Karpas-422 (cell line): ENCODE measurements at places on chromosomes 3 and 15. TPM values are rescaled to one million over a fixed set of nuclear protein-coding genes. Genes with fewer than 3 reads are reported as not detected.

- H3K36me3 ChIP-seq = no peaks in the 10 kb centered on the region
- no peaks in the 10 kb centered on the region for H3K4me1 ChIP-seq
- no peak overlapping the region for H3K4me3 ChIP-seq
Measured at GRCh38 chr3:142618917-142619461, 22.8 kb downstream of the PLS1 start.

DNA sequence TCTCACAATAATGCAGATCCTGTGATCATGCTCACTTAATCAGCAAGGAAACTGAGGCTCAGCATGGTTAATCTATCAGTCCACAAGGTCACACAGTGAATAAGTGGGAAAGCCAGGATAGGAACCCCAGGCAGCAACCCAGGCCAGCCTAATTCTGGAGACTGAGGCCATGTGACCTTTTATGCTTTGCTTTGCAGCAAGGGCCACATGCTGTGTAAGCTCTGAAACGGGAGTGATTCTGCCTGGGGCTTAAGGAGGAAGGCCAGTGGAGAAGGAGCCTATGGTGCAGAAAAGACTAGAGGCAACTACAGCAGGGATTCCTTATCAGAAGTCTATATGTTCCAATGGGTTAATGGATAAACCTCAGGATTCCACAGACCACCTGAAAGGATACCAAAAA is 157.6 kb upstream of the PPP2R3A start:
- H3K4me3 ChIP-seq = no peak overlapping the region
- no peaks in the 10 kb centered on the region for H3K36me3 ChIP-seq
- no peak overlapping the region for H3K27ac ChIP-seq
- DNase-seq = no peak
- H3K27me3 ChIP-seq = no peaks in the 10 kb centered on the region
- H3K4me1 ChIP-seq = no peaks in the 10 kb centered on the region

GRCh38 chr3:101484805-101485620 is 28.0 kb downstream of the SENP7 start:
- peaks cover 10% of the 10 kb centered on the region for H3K4me1 ChIP-seq
- H3K36me3 ChIP-seq = no peaks in the 10 kb centered on the region
- DNase-seq = no peak
- H3K27ac ChIP-seq = no peak overlapping the region
- H3K4me3 ChIP-seq = no peak overlapping the region
- no peaks in the 10 kb centered on the region for H3K27me3 ChIP-seq

The TMEM266 gene
- total RNA-seq = not detected in 2 replicates

DNA sequence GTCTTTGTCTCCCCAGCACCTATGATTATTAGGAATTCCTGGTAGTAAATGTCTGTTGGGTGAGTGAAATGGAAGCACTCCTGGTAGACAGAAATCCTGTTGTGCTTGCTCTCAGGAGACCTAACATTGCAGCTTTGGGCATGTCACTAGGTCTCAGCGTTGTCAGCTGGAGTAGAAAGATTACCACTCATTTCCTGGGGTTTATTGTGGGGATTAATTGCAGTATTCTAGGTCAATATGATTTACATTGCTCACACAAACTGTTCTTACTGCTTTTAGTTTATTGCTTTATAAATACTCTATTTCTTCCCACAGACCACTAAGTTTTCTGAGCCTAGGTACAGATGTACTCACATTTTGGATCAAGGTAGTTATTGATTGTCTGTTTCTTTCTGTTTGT is 5.1 kb downstream of the TSEN2 start:
- DNase-seq = no peak
- no peak overlapping the region for H3K4me3 ChIP-seq
- peaks cover 17% of the 10 kb centered on the region for H3K4me1 ChIP-seq
- no peak overlapping the region for H3K27ac ChIP-seq

- DNase-seq = no peak
- H3K4me3 ChIP-seq = no peak overlapping the region
- no peaks in the 10 kb centered on the region for H3K36me3 ChIP-seq
- no peak overlapping the region for H3K27ac ChIP-seq
- H3K27me3 ChIP-seq = no peaks in the 10 kb centered on the region
Measured at GRCh38 chr3:50164984-50165909, 10.1 kb downstream of the SEMA3F start.

GRCh38 chr3:134068429-134068828 is 38.7 kb upstream of the SLCO2A1 start:
- H3K36me3 ChIP-seq = no peaks in the 10 kb centered on the region
- H3K27ac ChIP-seq = no peak overlapping the region
- no peak overlapping the region for H3K4me3 ChIP-seq

- no peak overlapping the region for H3K4me3 ChIP-seq
- DNase-seq = no peak
- no peaks in the 10 kb centered on the region for H3K4me1 ChIP-seq
Measured at GRCh38 chr15:77479015-77479414, 58.3 kb downstream of the HMG20A start.

DNA sequence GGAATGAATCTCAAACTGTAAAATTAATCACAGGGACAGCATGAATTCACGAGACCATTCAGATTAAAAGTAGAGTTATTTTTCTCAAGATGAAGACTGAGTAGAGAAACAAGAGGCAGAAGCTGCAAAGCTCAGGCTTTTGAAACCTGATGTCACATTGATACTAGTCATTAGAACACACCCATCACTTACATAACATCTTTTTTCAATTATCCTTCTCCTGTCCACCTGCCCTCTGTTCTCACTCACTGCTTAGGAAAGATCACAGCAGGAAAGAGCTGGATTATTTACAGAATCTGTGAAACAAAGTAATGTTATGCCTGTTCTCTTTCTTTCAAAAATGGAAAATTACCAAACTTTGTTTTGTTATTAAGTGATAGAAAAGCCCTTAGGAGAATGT is 72.0 kb upstream of the CDAN1 start:
- no peak overlapping the region for H3K4me3 ChIP-seq
- no peak overlapping the region for H3K27ac ChIP-seq

DNA sequence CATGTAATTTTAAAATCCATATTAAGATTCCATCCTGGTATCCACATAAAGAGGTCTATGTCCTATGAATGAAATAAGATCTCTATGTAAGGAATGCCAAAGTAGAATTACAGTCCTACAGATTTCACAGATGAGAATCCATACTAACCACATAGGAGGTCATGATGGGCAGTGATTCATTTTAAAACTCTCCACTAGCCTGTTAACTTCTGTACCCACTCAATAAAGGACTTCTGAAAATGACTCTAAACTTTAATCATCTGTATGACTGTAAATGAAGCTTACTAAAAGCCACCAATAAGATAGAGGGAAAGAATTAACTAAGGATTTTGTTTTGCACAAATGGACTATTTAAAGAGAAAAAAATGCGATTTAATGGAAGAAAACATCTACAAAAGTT is 28.7 kb downstream of the MORC1 start:
- DNase-seq = no peak

The GPX1 gene
- 89.0 and 127 TPM in 2 replicates for total RNA-seq

GRCh38 chr15:65008983-65009382 is 19.3 kb upstream of the SPG21 start:
- H3K4me1 ChIP-seq = 0 out of 2 replicates have a peak, but pooled peaks cover 3% of the 10 kb centered on the region
- H3K36me3 ChIP-seq = peaks cover 31% of the 10 kb centered on the region
- H3K27ac ChIP-seq = no peak overlapping the region
- DNase-seq = peak; percentile 67
- H3K4me3 ChIP-seq = no peak overlapping the region

DNA sequence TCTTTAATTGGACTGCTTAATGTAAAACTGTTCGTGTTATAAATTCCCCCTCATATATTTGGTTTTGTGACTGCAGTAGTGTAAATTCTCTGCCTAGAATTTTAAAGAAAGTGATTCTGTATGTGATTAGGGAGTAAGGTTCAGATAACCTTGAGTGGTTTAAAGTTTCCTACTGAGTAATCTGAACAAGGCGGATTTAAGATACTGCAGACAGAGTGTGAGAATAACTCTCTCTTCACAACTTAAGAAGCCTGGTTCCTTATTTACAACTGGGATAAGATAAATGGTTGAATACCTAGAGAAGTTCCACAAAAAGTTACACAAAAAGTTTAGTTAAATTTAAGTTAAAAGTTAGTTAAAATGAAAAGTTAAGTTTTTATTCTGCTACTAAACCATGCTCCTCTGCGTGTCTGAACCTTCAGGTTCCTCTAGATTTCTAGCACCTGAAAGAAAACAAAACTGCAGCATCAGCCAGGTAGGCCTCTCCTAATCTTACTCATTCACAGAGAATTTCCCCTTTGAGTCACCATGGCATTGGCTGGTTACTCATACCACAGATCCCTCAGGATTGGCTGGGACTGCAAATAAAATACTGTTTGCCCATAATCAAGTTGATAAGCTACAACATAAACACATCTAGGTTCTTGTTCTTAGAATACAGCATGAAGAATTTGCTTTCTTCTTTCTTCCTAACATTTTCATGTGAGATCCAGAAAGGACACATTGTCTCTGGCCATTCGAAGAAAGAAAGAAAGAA is at the start of gene ARL14:
Gene ARL14 (plus strand): TSS at position 614 of the 757 bp plus-strand sequence. CDS start 187 bp downstream, outside the sequence.
- H3K36me3 ChIP-seq = no peaks in the 10 kb centered on the region
- no peak within 1 kb of the TSS for H3K4me3 ChIP-seq

- H3K4me1 ChIP-seq = peaks cover 32% of the 10 kb centered on the region
- no peak for DNase-seq
Measured at GRCh38 chr3:40308725-40309417, 636 bp upstream of the EIF1B start.

The CYP1A2 gene
- not detected in 2 replicates for total RNA-seq

The EFHB gene
- 7.3 TPM in 1 of 2 replicates, not detected in the other for total RNA-seq

DNA sequence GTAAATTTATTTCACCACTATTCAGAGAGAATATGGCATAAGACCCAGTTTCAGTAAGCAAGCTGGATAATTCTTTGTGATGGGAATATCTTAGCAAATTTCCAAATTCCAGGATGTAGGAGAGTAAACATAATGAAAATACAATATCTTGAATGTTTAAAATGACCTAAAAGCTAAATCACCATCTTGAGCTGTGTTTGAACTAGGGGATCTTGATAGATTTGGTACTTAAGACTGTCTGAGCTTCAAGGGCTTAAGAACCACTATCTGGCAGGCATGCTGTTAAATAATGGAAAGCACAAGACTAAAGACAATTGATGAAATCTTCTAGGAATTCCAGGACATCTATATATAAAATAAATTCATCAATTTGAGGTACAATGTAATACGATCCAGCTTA is 217.7 kb downstream of the ATP8B4 start:
- H3K36me3 ChIP-seq = no peaks in the 10 kb centered on the region
- no peak for DNase-seq
- H3K27me3 ChIP-seq = no peaks in the 10 kb centered on the region
- H3K4me1 ChIP-seq = no peaks in the 10 kb centered on the region

GRCh38 chr3:165641569-165642310 is 195.5 kb downstream of the BCHE start:
- H3K4me3 ChIP-seq = no peak overlapping the region

GRCh38 chr15:38461066-38461833 is 7.3 kb downstream of the FAM98B start:
- H3K4me1 ChIP-seq = peaks cover 44% of the 10 kb centered on the region
- H3K36me3 ChIP-seq = no peaks in the 10 kb centered on the region
- no peak overlapping the region for H3K4me3 ChIP-seq
- no peak overlapping the region for H3K27ac ChIP-seq
- DNase-seq = no peak
- H3K27me3 ChIP-seq = no peaks in the 10 kb centered on the region

DNA sequence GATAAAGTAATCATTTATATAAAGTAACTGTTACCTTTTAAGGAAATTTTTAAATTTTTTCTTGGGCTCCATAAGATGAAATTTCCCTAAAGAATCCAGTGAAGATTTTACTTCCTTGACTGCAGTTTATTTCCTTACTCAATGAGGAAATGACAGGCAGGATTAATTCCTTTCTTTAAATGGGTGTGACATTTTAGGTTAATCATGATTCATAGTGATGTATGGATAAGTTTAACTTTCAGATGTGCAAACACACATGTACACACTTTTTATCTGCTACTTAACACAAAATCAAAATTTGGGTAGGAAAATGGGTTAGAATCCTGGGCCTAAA is 11.2 kb upstream of the LEO1 start:
- DNase-seq = no peak
- no peak overlapping the region for H3K4me3 ChIP-seq
- no peaks in the 10 kb centered on the region for H3K36me3 ChIP-seq
- no peak overlapping the region for H3K27ac ChIP-seq

DNA sequence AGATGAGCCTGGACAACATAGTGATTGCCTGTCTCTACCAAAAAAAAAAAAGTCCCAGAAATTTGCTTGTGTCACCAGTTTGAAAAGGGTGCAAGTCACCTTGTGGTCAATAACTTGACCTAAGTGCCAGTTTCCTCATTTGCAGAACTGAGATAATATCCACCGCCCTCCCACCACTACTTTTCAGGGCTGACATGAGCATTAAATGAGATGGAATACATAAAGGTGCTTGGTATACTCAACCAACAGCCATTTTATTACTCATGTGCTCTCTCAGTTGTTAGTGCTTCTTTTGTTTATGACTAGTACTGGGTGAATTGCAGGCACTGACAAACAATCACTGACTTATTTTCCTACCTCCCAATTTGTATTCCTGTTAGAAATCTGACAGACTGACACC is 340.5 kb upstream of the SATB1 start:
- no peak overlapping the region for H3K27ac ChIP-seq
- no peak overlapping the region for H3K4me3 ChIP-seq
- no peaks in the 10 kb centered on the region for H3K27me3 ChIP-seq
- no peaks in the 10 kb centered on the region for H3K4me1 ChIP-seq

DNA sequence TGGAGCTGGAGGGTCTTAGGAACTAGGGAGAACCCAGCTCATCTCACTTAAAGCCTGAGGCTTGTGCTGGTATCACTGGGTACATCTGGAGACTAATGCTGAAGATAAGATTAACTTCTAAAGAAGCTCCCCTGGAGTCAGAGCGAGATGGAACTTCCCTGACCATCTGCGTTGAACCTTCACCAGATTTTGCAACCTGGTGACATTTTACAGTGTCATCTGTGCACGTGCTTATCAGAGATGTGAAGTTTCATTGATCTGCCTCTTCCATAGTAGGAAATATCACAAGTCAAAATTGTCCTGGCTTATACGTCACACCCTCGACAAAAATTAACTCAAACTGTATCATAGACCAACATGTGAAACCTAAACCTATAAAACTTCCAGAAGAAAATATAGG is 395.5 kb downstream of the SHQ1 start:
- no peak overlapping the region for H3K27ac ChIP-seq
- H3K27me3 ChIP-seq = no peaks in the 10 kb centered on the region
- no peaks in the 10 kb centered on the region for H3K36me3 ChIP-seq
- DNase-seq = no peak

The MESP2 gene
- not detected in 2 replicates for total RNA-seq

The PLA1A gene
- not detected in 2 replicates for total RNA-seq

DNA sequence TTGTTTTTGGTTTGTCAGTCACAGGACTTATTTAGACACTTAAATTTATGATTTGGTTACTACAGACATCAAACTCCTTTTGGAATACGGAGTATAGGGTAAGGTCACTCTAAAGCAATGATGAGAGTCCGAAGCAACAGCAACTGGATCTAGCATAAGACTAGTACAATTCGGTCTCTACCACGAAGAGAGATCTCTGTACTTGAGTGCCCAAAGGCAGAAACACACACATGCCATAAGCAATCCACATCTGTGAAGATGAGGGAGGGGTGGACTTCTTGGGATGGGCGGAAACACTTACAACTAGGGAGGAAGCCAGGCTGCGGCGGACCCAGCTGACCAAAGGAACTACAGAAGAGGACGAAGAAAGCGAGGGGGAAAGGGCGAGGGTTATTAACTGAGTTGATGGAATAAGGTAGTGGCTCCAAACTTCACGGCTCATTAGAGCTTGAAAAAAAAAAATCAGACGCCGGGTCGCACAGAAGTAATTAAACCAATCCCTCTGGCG is 595 bp downstream of the DPH6 start:
- H3K4me3 ChIP-seq = peak overlapping the region; percentile 68
- H3K4me1 ChIP-seq = peaks cover 33% of the 10 kb centered on the region
- H3K27me3 ChIP-seq = no peaks in the 10 kb centered on the region
- no peaks in the 10 kb centered on the region for H3K36me3 ChIP-seq

GRCh38 chr15:62067448-62068044 is 769 bp downstream of the C2CD4A start:
- no peak overlapping the region for H3K27ac ChIP-seq
- peak overlapping the region; percentile 69; the same call in 1 of the 2 replicates for H3K4me3 ChIP-seq
- H3K4me1 ChIP-seq = peaks cover 14% of the 10 kb centered on the region
- H3K36me3 ChIP-seq = no peaks in the 10 kb centered on the region

The PIGZ gene
- total RNA-seq = 0.37 and 1.1 TPM in 2 replicates
